NCI-H2081 treated with DMSO at 0.1 percent for 48 hours (cell line): ENCODE measurements at places on chromosomes 12 and 14.

- DNase-seq = no peak
These were observed 15.0 kb upstream of the CACNA2D4 start for GRCh38 chr12:1933342-1934051.

- no peak for DNase-seq
These were observed 5.7 kb downstream of the NUP37 start for GRCh38 chr12:102114212-102114611.

DNA sequence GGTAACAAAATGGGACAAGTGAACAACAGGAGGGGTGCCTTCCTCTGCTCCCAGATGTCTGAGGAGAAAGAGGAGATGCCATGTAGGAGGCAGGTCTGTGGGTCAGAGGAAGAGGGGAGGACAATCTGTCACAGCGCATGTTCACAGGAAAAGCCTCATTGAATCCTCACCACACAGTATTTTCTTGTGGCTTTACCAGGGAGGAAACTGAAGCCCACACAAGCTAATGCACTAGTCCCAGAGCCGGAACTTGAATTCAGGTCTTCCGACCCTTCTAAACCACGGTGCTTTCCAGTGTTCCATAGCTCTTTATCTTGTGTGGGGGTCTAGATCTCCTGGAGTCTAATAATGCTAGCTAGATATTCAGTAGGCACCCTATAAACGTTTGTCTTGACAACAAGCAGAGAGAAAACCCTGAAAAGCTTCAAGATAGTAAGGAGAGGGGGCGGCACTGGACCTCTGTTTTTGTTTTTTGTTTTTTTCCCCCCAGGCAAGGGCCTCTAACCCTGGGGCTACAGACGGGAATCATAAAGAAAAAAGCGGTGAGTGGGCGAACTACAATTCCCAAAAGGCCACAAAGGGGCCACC lies 371 bp upstream of the SHMT2 start:
- DNase-seq = no peak

DNA sequence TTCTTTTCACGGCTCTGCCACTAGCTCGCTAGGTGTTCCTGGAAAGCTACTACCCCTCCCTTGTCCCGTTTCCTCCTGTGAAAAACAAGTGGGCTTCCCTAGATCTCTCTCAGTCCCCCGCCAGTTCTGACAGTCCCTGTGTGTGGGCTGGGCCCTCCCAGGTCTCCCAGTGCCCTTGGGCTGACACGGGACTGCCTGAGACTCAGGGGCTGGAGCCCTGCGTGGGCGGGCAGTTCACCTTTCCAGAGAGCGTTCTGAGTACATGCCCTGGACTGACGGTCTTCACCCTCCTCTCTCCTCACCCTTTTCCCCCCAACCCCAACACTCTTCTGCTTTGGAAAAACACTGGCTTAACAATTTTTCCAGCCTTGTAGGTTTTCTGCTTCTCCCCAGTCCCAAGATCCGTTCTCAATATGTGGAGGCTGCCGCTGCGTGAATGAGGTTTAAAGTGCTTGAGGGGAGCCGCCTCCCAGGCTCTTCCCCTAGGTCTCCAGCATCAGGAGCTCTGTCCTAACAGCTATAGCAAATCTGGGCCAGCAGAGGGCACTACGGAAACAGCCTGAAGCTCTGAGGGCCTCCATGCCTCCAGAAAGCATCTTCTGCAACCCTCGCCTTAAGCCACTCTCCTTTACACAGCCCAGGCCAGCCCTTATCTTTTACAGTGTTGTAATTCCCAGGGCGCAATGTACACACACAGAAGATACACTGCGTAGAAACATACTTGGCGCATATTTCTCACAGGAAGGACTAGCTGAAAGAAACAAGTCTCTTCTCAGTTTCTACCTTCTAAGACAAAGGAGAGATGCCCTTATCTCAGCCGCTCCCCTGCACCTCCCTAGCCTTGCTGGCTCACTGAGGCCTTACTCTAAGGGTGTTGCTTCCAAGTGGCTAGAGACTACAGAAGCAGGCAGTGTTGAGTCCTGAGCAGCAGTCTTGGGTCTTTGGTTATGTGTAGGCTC lies 10.4 kb upstream of the DCD start:
- no peak for DNase-seq

DNA sequence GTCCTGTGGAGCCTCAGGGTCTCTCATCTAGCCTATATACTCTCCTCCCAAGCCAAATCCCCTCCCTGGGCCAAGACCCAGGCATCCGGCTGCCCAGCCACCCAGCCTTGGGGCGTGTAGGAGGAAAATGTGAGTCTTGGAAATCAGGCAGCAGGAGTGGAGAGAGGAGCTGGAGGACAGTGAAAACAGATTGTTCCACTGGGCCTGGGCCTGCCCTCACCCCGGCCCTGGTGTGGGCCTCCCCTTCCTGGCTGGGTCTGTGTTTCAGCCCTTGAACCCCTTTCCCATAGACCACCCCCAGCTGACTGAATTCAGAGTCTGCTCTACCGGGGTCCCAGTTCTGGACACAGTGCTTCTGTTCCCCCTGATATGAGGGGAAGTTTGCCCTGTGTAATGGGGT lies 6.7 kb downstream of the ITGA5 start:
- DNase-seq = no peak

- no peak for DNase-seq
These were observed 126.9 kb upstream of the RBM19 start for GRCh38 chr12:114092981-114093380.

DNA sequence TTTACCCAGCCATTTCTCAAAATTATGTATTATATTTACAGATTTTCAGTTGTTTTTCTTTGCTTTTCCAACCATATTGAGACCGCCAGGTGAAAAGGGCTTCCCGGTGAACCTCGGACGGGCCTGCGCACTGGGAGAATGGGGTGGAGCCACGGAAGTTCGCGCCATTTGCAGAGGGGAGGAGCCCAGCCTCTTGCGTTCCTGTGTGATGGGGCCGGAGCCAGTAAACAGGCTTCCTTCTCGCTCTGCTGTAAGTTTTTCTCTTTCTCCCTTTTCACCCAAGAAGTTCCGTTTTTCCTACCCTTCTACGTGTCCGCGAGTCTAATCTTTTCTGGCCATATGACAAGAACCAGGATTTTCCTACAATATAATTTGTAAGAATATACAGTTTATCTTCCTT lies 1108.8 kb upstream of the SEL1L start:
- no peak for DNase-seq

DNA sequence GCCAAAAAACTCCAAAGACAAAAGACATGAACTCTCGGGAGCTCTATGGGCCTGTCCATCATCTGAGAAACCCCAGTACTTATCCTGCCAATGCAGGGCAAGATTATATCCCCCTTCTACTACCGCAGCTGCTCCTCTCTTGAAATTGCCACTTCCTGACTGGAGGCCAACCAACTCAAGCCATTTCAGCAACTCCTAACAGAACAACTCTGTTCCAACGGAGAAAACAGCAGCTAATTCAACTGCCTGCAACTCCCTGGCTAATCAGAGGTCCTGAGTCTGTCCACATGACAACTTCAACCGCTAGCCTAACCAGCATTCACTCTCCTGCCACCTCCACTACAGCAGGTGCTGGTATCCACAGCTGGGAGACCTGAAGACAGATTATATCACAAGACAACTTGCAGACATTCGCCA lies 24.1 kb downstream of the CEP83 start:
- DNase-seq = no peak

DNA sequence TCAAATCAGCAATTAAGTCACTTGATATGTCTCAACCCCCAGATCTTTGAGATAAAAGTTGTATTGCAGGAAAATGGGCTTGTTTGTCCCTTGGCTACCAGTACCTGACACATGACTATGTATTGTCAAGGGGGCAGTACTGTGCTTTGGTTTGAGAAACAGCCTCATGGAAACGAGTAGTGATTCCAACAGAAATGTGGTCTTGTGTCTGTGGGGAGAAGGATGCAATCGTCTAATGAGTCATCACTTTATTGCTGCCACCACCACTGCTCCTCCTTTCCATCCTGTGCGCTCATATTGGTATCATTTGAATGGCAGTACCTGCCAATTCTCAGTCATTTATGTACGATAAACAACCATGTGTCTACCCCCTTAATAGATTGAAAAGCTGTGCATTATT lies 72.8 kb upstream of the ARHGAP5 start:
- no peak for DNase-seq

DNA sequence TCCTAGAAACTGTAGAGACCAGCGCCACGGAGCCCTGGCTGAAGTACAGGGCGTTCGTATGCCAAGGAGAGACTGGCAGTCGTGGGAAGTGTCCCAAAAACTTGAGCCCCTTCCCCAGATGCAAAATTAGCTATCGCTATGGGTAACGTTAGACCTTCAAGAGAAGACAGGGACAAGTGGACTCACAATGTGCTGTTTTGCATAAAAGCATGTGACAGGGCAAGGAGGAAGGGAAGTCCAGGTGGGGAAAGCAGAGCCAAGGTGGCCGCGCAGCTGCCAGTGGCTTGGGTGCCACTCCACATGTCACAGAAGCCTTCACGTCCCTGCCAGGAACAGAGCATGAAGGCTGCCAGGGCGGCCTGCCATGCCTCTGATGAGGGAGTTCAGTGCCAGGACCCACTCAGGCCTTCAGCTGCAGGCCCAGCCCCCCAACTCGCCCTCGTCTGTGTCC lies 61.2 kb upstream of the DYNC1H1 start:
- DNase-seq = no peak

DNA sequence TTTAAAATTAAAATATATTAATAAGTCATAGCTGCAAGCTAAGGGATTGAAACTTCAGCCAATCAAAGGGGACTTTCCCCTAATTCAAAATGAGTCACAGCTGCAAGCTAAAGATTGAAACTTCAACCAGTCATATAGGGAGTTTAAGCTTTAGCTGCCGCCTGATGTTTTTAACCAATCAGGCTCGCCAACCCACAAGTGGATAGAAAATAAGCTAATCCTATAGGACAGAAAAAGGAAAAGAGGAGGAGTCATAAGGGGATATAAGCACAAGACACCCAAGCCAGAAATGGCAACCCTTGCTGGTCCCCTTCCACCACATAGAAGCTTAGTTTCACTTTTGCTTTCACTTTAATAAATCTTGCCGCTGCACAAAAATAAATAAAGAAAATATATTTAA lies 1154.6 kb downstream of the GALC start:
- no peak for DNase-seq

DNA sequence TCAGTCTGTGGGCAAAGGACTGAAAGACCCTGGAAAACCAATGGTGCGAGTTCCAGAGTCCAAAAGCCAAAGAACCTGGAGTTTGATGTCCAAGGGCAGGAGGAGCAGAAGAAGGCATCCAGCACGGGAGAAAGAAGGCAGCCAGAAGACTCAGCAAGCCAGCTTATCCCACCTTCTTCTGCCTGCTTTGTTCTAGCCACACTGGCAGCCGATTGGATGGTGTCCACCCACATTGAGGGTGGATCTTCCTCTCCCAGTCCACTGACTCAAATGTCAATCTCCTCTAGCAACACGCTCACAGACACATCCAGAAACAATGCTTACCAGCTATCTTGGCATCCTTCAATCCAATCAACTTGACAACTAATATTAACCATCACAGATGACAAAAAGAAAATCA lies 57.2 kb upstream of the CAPRIN2 start:
- no peak for DNase-seq

GRCh38 chr14:58944968-58945356 lies 243.5 kb upstream of the DAAM1 start:
- DNase-seq = no peak

DNA sequence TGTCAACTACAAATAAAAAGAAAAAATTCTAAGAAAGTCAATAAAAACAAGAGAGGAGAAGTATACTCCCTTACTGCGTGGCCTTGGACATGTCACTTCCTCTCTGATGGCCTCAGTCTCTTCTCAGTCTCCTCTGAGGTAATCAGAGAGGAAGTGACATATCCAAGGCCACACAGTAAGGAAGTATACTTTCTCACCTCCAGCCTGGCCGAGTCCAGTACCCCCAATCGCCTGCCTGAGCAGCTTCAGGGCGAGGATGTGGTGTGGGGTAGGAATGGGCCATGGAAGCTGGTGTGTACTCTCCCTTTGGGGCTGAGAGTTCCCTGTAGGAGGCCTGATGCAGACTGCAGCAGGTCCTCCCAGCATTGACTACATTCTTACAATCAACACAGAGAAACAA lies 15.8 kb downstream of the VDR start:
- no peak for DNase-seq

DNA sequence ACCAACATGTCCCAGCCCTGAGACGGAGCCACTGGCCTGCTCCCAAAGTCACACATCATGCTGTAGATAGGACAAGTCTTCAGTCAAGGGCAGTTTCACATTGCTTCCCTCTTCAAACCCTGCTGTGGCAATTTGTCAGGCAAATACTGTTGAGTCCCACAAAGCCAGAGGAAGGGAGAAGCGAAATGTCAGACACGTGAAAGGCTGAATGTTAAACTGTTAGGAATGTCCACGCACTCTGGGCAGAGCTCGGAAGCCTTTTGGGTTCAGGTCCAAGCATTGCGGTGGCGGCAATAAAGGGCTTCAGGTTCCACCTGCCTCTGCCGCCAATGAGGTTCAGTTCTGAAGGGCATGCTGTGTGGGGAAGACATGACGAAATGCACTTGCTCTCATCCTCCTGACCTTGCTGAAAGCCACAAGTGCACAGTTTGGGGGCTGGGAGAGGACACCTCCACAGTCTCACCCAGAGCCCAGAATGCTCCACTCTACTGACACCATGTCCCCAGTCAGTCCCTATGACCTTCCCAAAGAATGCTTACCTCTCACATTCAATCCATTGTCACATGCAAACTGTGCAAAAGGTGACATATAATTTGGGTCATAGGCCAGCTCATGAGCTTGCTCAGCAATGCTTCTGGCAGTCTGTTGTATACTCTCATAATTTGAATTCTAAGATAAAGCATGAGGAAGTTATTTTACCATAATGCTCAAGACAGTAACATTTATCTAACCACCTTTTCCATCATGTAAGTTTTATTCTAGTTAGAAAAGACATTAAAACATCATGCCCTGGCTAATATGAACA lies 35.7 kb downstream of the RAD9B start:
- no peak for DNase-seq

- no peak for DNase-seq
These were observed 8.4 kb upstream of the CTDSP2 start for GRCh38 chr12:57854965-57855364.

DNA sequence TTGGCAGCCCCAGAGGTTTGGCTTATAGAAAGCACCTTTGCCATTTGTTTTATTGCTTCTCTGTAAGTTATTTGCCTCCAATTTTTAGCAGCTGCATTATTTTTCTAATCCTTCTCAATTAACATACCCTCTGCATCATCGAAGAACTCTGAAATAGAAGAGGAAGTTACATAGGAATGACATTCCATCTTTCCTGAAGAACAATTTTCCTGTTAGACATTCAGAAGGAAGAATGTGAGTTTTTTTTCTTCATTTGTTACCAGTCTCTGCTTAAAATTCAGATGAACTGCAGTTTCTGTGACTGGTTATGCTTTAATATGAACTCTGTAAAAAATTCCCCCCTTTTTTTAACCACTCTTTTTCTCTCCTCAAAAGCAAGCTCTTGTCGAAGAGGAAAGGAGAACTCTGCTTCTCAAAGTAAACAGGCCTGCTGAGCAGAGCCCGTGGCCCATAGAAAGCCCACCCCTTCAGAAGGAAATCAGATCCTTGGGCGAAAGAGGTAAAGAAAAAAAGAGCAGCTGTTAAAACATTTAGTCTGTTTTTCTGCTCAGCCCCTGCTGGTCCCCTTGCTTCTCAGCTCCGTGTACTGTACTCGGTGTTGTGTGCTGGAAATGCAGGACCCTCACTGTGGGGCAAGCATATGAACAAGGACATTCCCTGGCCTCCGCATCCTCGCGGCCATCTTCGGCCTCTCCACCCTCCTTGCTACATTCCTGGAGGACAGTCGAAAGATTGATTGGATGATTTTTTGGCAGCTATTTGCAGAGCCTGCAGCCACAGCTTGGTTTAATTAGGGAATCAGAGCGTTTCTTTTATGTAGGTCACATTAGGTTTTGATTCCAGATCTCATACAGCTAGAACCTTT lies 164.4 kb upstream of the LRIG3 start:
- no peak for DNase-seq
